ENCODE measurements at places on chromosomes 5 and 9. TPM values are rescaled to one million over a fixed set of nuclear protein-coding genes. Genes with fewer than 3 reads are reported as not detected.
A peak's percentile ranks its signal among the peaks of the same experiment; 100 is the strongest.

DNA sequence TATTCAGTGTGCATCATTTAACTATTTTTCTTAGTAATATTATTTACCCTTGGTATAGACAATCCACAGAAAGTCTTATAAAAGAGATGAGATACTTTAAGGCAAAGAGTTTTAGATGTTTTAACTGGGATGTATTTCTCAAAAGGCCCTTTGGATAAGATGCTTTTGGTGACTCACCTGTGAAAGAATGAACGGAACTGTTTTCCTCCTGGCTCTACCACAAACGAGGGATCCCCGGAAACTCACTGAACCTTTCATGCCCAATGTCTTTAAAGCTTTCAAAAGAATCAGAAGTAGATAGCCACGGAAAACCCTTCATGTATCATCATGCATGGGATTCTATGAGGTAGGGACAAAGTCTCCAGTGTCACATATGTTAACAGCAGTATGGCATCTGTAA lies 1.6 kb downstream of the ZNF782 start:
- H3K4me1 ChIP-seq = peaks cover 9% of the 10 kb centered on the region
- H3K4me3 ChIP-seq = peak overlapping the region; percentile 78
- no peak overlapping the region for H3K27ac ChIP-seq

GRCh38 chr5:176317534-176318374 lies 43.8 kb downstream of the KIAA1191 start:
- H3K4me3 ChIP-seq = no peak overlapping the region
- no peaks in the 10 kb centered on the region for H3K4me1 ChIP-seq
- no peak for DNase-seq
- no peak overlapping the region for H3K27ac ChIP-seq

DNA sequence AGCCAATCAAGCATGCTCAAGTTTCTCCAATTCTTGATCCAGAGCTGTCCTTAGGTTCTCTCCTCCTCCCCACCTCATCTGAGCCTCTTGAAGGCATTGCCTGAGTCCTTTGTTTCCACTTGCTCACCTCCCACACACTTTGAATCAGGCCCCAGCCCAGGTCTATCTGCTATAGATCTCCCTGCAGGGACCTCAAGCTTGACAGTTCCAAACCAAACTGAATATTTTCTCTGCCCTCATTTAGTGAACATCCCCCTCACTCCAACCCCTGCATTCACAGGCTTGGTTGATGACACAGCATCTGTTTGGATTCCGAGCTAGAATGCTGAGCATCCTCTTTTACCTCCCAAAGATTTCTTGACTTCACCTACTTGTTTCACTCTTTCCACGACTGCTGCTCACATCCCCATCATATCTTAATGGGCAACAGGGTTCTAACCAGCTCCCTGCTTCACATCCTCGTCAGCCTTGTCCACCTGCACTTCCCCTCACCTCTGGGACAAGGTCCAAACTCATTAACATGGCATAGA lies 474.5 kb downstream of the ZSWIM6 start:
- H3K36me3 ChIP-seq = no peaks in the 10 kb centered on the region
- peaks cover 5% of the 10 kb centered on the region for H3K27me3 ChIP-seq
- H3K4me1 ChIP-seq = no peaks in the 10 kb centered on the region
- no peak overlapping the region for H3K27ac ChIP-seq

PCDHGA2 gene
- 0.05 TPM for total RNA-seq

GRCh38 chr9:3244963-3245653 lies 280.7 kb downstream of the RFX3 start:
- DNase-seq = no peak
- no peaks in the 10 kb centered on the region for H3K4me1 ChIP-seq
- no peaks in the 10 kb centered on the region for H3K36me3 ChIP-seq
- H3K27ac ChIP-seq = no peak overlapping the region

DNA sequence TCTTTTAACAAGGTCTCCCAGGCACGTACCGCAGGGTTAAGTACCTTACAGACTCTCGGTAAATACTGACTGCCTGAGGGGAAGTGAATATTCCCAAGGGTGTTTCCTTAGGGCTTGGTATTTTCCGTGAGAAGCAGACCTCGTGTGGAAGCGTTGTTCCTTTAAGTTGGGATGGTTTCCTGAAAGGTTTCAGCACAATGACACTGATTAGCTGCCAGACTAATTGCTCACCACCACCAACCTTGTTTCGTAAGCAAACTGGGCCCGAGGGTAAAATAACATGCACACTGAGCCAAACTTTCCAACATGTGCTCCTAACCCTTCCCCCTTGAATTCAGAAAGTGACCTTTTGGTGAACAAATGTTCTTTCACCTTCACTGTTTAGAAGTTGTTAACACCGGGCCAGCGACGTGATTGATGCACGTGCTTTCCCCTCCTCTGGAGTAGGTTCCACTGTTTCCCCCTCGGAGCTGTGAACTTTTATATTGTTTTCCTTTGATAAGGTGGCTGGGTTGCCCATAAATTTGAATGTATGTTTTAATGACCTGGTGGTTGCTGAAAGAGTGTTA lies 128.1 kb upstream of the RPS23 start:
- H3K4me1 ChIP-seq = no peaks in the 10 kb centered on the region
- no peak overlapping the region for H3K4me3 ChIP-seq
- no peak for DNase-seq
- H3K27me3 ChIP-seq = no peaks in the 10 kb centered on the region
- no peaks in the 10 kb centered on the region for H3K36me3 ChIP-seq

- no peaks in the 10 kb centered on the region for H3K27me3 ChIP-seq
- H3K36me3 ChIP-seq = no peaks in the 10 kb centered on the region
- no peak for DNase-seq
Observed at GRCh38 chr9:105039175-105039799, 111.3 kb upstream of the ABCA1 start.

MCIDAS gene
- 2.9 TPM for total RNA-seq

- DNase-seq = no peak
- no peak overlapping the region for H3K27ac ChIP-seq
- no peaks in the 10 kb centered on the region for H3K36me3 ChIP-seq
- H3K4me1 ChIP-seq = no peaks in the 10 kb centered on the region
- no peak overlapping the region for H3K4me3 ChIP-seq
- no peaks in the 10 kb centered on the region for H3K27me3 ChIP-seq
Observed at GRCh38 chr9:21837501-21837900, 35.1 kb downstream of the MTAP start.

GRCh38 chr9:89814340-89815040 lies 209.7 kb downstream of the GADD45G start:
- H3K36me3 ChIP-seq = no peaks in the 10 kb centered on the region
- no peak overlapping the region for H3K4me3 ChIP-seq
- H3K27ac ChIP-seq = no peak overlapping the region
- DNase-seq = no peak
- no peaks in the 10 kb centered on the region for H3K27me3 ChIP-seq

- peak overlapping the region; percentile 23 for H3K27ac ChIP-seq
- no peaks in the 10 kb centered on the region for H3K36me3 ChIP-seq
- peaks cover 38% of the 10 kb centered on the region for H3K4me1 ChIP-seq
Observed at GRCh38 chr9:124593651-124594058, 86.5 kb upstream of the NR5A1 start.

DNAJB5 gene
- total RNA-seq = 9.7 TPM

DNA sequence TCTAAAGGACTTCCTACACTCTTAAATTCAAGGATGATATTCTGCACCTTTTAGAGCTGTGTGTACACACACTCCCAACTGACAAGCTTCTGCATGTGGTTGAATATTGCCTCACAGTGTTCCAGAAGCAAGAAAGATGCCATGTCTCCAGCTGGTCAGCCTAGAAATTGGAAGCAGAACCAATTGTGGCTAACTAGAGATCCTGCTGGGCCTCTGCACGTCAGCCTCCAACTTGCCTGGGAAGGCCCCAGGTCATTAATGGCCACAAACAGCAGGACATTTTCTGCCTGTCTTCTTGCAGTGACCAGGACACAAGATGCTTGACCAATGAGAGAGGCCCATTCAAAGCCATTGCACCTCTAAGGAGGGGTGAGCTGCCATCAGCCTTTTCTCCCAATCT lies 571.9 kb upstream of the BRINP1 start:
- H3K4me1 ChIP-seq = no peaks in the 10 kb centered on the region
- no peak for DNase-seq
- no peak overlapping the region for H3K27ac ChIP-seq
- H3K27me3 ChIP-seq = no peaks in the 10 kb centered on the region

DDX4 gene
- not detected for total RNA-seq

GABBR2 gene
- 6.3 TPM for total RNA-seq

SNCAIP gene
- not detected for total RNA-seq

- no peaks in the 10 kb centered on the region for H3K27me3 ChIP-seq
- H3K27ac ChIP-seq = no peak overlapping the region
- H3K36me3 ChIP-seq = no peaks in the 10 kb centered on the region
Observed at GRCh38 chr5:158747816-158748432, 351.8 kb downstream of the EBF1 start.
